Purkinje cell (primary cell): ENCODE measurements at places on chromosomes 3 and 15. TPM values are rescaled to one million over a fixed set of nuclear protein-coding genes. Genes with fewer than 3 reads are reported as not detected.

The MYL3 gene
- polyA plus RNA-seq: 0.27 TPM in 1 of 2 replicates, not detected in the other

The THRB gene
- polyA plus RNA-seq: 5.6 and 14.8 TPM in 2 replicates

The VWA5B2 gene
- 0.89 and 2.1 TPM in 2 replicates for polyA plus RNA-seq

The GABRR3 gene
- polyA plus RNA-seq: not detected in 2 replicates

The GLDN gene
- polyA plus RNA-seq: 14.9 and 18.5 TPM in 2 replicates

The GP9 gene
- polyA plus RNA-seq: not detected in 2 replicates

The GXYLT2 gene
- 0.42 and 0.69 TPM in 2 replicates for polyA plus RNA-seq

The HHATL gene
- 86.3 and 121 TPM in 2 replicates for polyA plus RNA-seq

The C3orf22 gene
- not detected in 2 replicates for polyA plus RNA-seq

The P2RY14 gene
- polyA plus RNA-seq: 2.1 TPM in 1 of 2 replicates, not detected in the other

The TMC3 gene
- polyA plus RNA-seq: not detected in 2 replicates
